NCI-H2171 treated with DMSO at 0.1 percent for 48 hours (cell line): ENCODE measurements at places on chromosomes 7 and 10.
A peak's percentile ranks its signal among the peaks of the same experiment; 100 is the strongest.

- no peak for DNase-seq
These were observed 225.3 kb upstream of the ZMIZ1 start for GRCh38 chr10:78843495-78843894.

DNA sequence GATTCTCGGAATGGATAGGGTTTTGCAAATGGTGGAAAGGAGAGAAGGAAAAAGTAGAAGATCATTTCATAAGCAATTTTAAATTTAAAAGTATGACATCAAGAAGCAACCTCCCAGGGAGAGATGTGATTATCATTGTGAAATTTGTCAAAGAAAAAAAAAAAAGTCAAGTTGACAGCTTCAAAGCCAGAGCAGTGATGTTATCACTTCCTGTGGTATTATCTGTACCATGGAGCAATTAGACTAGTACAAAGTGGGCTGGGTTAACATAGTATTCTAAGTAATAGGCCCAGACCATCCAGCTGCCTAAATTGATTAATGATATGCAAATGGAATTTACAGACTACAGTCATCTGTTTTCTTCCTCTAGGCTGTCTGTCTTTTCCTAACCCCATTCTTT is 84.0 kb upstream of the NPY start:
- no peak for DNase-seq

- peak; percentile 37 for DNase-seq
These were observed 1.7 kb upstream of the FUOM start for GRCh38 chr10:133359554-133359971.

DNA sequence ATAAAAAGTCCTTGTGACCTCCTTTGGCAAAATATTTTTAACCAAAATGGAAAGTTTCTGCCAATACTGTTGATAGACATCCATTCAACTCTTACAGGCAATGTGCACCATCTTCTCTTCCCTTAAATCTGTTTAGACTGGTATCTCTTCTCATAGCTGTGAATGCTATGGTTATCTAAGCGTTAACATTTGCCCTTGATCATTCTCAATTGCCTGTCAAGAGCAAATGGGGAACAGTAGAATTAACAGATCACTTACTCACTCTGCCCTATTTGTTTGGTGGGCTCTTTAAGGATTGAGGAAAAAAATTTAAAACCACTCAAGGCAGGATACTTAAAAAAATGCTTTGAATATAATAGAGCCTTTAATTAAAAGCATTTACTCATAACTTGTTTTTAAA is 808.4 kb downstream of the NXPH1 start:
- no peak for DNase-seq

- no peak for DNase-seq
These were observed 45.4 kb upstream of the PRKCQ start for GRCh38 chr10:6625428-6625827.

DNA sequence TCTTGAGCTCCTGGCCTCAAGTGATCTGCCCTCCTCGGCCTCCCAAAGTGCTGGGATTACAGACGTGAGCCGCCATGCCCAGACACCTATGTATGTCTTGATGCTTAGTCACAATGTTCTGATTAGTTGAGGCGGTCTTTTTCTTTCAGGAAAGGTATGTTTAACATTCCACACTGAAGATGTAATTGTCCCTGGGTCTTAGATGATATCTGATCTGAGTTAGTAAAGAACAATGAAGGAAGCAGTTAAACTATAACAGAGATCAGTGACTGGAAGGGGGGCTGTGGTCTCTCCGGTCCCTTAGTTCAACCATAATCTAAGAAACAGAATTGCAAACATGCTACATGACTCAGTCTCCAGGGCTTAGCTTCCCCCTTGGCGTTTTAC is 31.5 kb upstream of the SH2D4B start:
- no peak for DNase-seq

- DNase-seq, result no peak
These were observed 331.1 kb downstream of the HTR7 start for GRCh38 chr10:90526721-90527120.

- DNase-seq, result peak; percentile 88
These were observed 153.7 kb downstream of the TFPI2 start for GRCh38 chr7:93736668-93737369.

DNA sequence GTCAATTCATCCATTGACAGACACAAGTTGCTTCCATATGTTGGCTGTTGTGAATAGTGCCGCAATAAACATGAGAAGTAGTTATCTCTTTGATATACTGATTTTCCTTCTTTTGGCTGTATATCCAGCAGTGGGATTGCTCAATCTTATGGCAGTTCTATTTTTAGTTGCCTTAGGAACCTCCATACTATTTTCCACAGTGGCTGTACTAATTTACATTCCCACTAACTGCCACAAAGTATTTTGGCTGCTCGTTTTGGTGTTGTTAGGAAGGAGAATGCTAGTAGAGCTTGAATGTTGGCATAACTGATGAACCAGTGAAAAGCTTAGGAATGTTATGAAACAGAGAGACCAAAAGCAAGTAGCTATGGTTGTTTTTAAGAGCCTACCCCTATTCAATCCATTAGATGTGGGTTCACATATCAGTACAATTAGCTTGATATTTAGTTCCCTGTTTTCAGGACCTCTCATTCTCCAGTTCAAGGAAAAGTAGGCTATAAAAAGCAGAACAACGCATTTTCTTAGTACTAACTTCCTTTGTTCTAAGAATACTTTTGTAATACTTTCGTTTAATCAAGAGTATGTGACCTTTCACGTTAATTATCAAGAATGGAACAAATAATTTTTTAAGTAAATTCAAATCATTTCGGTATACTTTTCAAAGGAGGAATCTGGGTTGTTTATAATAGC is 100.3 kb downstream of the FAS start:
- no peak for DNase-seq

- DNase-seq, result no peak
These were observed 120.1 kb downstream of the WDFY4 start for GRCh38 chr10:48804740-48805182.

DNA sequence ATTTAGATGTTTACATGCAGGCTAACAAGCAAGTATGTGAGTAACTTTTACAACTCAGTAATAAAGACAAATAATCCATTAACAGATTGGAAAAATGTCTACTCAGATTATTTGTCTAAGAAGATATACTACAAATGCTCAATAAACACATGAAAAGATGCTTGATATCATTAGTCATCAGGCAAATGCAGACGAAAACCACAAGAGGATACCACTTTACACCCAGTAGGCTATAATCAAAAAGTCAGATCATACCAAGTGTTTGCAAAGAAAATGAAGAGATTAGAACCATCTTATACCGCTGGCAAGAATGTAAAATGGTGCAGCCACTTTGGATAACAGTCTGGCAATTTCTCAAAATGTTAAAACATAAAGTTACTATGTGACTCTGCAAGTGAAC is 84.1 kb downstream of the MALSU1 start:
- DNase-seq, result no peak

DNA sequence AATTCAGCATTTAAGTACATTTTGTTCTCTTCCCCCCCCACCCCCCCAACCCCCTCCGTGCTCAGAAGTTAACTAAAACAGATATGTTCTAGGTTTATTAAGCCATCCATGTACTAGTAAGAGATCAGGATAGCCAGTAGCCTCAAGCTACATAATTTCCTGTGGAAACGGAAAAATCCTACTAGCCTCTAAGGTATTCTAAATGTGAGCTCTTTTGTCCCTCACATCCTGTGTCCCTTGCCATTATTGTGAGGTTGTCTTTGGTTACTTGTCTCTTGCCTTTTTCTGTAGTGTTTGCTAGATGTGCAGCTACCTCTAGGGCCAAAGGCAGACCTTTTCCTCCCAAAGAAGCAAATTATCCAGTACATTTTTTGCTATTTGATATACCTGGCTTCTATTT is 92.1 kb downstream of the BTRC start:
- no peak for DNase-seq

DNA sequence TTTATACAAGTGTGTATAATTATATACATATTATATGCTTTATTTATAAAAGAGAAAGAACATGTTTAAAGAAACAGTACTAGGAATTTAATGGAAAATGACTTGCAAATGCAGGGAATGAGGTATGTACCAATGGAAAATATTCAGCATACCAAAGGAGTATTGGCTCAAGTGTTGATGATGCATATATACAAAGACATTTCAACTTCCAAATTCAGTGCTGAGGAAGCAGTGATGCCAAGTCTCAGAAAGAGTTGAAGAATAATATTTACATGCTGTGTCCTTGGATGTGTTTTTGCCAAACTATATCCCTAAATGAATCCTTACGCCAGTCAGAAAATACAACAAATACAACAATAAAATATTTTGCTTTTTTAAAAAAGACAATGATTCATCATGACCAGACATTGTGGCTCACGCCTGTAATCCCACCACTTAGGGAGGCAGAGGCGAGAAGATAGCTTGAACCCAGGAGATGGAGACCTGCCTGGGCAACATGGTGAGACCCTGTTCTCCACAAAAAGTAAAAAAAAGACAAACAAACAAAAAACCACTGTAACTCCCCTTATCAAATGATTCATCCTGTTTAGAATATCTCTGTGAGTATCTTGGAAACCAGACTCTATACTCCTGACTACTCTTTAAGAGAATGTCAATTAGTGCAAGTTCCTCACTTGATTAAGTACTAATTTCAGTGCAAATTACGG is 157.2 kb downstream of the CHRM2 start:
- DNase-seq, result no peak

GRCh38 chr10:59387951-59388670 is 25.8 kb upstream of the FAM13C start:
- no peak for DNase-seq

- DNase-seq, result peak; percentile 63
These were observed 108.8 kb upstream of the PCLO start for GRCh38 chr7:83271212-83272099.

- no peak for DNase-seq
These were observed 15.8 kb downstream of the KLLN start for GRCh38 chr10:87847550-87847949.

- no peak for DNase-seq
These were observed 11.8 kb upstream of the PON2 start for GRCh38 chr7:95446618-95447017.

- peak; percentile 62 for DNase-seq
These were observed 545.7 kb downstream of the LRMDA start for GRCh38 chr10:75977139-75977538.

GRCh38 chr7:69277366-69277765 is 320.9 kb upstream of the AUTS2 start:
- DNase-seq, result no peak

GRCh38 chr7:103307503-103308231 is 10.4 kb downstream of the PMPCB start:
- no peak for DNase-seq

DNA sequence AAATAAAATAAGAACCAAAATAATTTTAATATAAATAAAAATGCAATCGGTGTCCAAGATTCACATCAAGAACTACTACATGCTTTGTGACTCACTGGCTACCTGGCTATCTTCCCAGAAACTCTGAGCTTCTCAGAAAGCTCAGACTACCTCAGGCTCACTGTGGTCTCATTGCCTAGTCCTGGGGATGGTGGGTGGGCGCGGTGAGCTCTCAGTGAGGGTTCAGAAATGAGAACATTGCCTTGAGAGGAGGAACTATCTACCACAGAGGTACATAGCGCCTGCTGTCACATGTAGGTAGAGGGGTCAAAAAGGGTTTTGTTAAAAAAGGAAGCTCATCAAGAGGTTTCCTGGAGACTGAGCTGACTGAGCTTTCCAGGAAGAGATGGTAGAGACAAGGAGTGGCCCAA is 108.0 kb downstream of the WDFY4 start:
- no peak for DNase-seq

DNA sequence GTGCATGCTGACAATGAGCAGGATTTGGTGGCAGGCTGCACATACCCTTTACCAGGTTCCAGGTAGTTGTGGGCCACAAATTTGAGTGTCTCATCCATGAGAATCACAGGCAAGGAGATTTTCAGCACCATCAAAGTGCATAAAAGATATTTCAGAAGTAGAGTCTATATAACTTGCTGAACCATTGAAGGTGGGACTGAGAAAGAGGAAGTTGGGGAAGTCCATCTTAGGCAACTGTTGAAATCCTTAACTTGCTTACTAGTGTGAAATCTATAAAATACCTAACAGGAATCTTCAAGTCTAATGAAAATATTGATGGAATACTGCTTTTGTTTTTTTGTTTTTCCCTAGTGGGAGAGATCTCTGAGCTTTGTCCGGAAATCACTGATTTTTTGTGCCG is 325.1 kb upstream of the PLXDC2 start:
- no peak for DNase-seq

DNA sequence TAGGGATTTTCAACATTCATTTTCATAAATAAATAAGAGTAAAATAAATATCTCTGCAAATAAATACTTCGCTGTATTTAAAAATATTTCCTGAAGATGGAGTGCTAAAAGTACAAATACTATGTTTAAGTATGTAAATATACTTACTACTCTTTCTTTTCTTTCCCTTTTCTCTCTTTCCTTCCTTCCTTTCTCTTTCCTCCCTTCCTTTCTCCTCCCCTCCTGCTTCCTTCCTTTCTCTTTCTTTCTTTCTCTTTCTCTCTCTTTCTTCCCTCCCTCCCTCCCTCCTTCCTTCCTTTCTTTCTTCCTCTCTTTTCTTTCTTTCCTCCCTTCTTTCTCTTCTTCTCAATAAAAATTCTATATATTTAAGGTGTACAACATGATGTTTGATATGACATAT is 496.1 kb downstream of the CCSER2 start:
- DNase-seq, result no peak

- DNase-seq, result no peak
These were observed 211.1 kb upstream of the IGFBP3 start for GRCh38 chr7:46131916-46132795.

DNA sequence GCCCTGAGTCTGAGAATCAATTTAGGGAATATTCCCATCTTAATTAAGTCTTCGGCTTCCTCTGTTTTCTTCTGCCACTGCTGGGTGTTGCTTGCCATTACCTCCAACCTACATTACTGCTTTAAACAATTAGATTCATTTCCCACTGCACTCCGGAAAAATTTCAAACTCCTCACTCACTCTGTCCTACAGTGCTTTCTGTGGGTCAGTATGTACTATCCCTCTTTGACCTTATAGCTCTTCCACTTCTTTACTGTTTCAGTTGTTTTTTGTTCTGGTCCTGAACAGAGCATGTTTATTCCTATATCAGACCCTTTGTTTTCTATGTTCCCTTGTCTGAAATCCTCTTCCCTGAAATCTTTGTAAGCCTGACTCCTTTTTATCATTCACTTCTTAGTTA is 160.6 kb downstream of the MAGI2 start:
- DNase-seq, result no peak

GRCh38 chr7:92282930-92283329 is 37.2 kb downstream of the ANKIB1 start:
- no peak for DNase-seq

GRCh38 chr7:159017741-159018140 is 126.9 kb downstream of the VIPR2 start:
- DNase-seq, result no peak

- DNase-seq, result no peak
These were observed 38.9 kb downstream of the MKI67 start for GRCh38 chr10:128087146-128087883.
